ENCODE measurements at places on chromosomes 1 and 21. TPM values are rescaled to one million over a fixed set of nuclear protein-coding genes. Genes with fewer than 3 reads are reported as not detected.

Gene CATSPERE
- total RNA-seq, result 1.4 TPM

Gene PRRX1
- total RNA-seq, result 16.6 TPM

Gene SDC3
- 43.9 TPM for total RNA-seq

Gene SUSD4
- total RNA-seq, result 3.9 TPM

Gene FCRL3
- not detected for total RNA-seq
